ENCODE measurements at places on chromosomes 5 and 9. TPM values are rescaled to one million over a fixed set of nuclear protein-coding genes. Genes with fewer than 3 reads are reported as not detected.

DNA sequence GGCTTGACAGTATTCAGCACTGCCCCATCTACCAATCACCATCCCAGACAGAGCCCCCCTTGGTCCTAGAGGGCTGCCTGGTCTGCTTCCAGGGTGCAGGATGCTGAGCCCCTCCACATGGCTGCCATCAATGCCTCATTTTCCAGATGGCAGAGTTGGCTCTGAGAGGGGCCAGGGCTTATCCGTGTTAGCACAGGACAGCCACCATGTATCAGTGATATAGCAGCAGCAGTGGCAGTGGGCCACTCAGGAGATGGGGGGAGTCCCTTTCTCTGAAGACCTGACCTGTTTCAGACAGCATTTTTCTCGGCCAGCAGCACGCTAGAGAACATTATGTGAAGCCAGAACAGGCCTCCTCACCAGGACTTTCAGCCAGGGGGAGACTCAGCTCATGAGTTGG lies 1.6 kb upstream of the SMIM32 start:
- no peak for DNase-seq

- DNase-seq = no peak
Measured at GRCh38 chr9:130890870-130891687, 5.5 kb downstream of the QRFP start.

- DNase-seq = no peak
Measured at GRCh38 chr9:93814077-93814956, 140.8 kb downstream of the BARX1 start.

DNA sequence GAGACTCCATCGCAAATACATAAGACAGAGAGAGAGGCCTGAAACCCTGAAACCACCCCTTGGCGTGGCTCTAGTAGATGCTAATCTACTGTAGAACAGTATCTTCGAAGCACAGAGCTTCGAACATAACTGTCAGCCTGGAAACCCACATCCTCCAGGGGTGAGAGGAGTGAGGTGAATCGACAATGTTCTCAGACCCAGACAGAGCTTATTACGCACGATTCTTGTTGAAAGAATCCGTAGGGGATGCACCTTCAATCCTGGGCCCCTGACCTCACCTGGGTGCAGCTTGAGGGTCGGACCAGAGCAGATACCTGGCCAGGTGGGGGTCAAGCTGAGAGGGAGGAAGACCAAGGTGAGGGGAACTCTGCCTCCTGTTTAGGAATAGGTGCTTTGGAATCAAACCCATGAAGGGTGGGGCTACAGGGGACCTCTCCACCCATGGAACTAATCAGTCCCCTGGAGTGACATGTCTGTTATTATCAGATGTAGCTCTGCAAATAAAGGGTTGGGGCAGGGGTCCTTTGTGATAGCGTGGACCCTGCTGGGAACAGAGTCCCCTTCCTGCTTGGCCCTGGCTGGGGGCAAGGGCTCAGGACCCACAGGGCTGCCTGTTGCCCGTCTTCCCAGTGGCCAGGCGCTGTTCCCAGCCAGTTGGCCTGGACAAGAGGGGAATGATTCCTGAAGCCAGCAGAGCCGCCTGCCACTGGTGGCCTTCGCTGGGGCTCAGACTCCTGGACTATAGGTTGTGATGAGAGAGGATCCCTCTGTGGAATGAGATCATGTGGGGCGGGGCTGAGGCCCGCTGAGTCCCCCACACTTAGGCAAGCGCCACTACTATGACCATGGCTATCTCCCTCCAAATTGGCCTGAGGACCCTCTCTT lies 41.2 kb downstream of the DBH start:
- DNase-seq = no peak

LCNL1 gene
- polyA plus RNA-seq = 0.22 TPM

- DNase-seq = no peak
Measured at GRCh38 chr5:133063965-133064364, 12.2 kb downstream of the HSPA4 start.
